Peyer's patch (tissue), 4 donors: ENCODE measurements at places on chromosomes 6 and 20.

DNA sequence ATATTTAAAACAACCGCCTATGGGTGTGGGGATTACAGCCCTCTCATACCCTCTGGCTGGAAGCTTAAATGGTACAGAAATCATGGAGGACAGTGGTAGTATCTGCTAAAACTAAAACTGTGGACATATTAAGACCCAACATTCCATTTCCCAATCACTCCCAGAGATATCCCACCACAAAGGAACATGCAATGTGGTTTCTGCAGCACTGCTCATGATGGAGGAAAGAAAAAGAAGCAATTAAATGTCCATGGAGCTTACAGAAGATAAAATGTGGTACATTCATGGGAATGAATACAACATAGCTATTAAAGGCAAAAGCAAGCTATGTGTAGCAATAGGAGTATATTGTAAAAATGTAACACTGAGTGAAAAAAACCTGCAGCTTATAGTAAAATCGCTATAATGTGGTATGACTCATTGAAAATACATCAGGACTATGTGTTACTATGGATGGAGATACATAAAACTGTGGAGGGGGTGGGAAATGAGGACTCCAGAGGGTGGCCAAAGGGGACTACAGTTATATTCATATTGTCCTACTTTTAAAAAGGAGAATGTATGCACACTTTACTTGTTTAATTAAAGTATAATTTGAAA is 22.9 kb upstream of the NNAT start:
- DNase-seq, result no peak
- no peaks in the 10 kb centered on the region for H3K27me3 ChIP-seq
- peaks cover 16% of the 10 kb centered on the region for H3K36me3 ChIP-seq
- no peak overlapping the region for H3K27ac ChIP-seq
- no peaks in the 10 kb centered on the region for H3K4me1 ChIP-seq

DNA sequence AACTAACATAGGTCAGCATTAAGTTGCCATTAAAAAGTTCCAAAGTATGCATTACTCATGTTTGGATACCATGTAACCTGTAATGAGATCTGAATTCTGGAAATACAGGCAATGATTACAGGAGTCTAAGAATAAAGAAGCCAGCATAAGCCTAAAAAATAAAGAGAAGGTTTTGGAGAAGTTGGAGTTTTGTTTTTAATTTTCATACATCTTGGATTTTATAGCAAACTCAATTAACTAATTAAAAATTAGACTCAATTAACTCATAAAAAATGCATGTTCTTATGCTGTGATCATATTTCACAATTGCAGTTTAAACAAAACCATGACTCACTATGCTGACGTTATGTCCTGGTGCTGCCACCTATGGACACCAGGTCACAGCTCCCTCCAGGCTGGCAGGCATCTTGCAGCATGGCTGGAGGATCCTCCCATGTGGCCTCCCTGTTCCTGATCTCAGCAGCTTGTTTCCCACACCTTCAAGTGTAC is 648.8 kb upstream of the AGPAT4 start:
- H3K27me3 ChIP-seq, result no peaks in the 10 kb centered on the region
- H3K4me3 ChIP-seq, result no peak overlapping the region
- H3K4me1 ChIP-seq, result no peaks in the 10 kb centered on the region
- H3K36me3 ChIP-seq, result no peaks in the 10 kb centered on the region
- DNase-seq, result no peak

GRCh38 chr6:2913621-2914317 is 10.7 kb upstream of the SERPINB9 start:
- no peak overlapping the region for H3K27ac ChIP-seq
- H3K36me3 ChIP-seq, result no peaks in the 10 kb centered on the region
- no peaks in the 10 kb centered on the region for H3K27me3 ChIP-seq

DNA sequence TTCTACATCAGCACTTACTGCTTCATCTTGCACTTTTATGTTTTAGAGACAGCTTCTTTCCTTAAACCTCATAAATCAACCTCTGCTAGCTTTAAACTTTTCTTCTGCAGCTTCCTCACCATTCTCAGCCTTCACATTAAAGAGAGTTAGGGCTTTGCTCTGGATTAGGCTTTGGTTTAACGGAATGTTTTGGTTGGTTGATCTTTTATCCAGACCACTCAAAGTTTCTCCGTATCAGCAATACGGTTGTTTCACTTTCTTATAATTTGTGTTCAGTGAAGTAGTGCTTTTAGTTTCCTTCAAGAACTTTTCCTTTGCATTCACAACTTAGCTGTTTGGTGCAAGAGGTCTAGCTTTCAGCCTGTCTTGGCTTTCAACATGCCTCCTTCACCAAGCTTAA is 40.4 kb downstream of the DNAAF9 start:
- no peak overlapping the region for H3K4me3 ChIP-seq
- no peaks in the 10 kb centered on the region for H3K27me3 ChIP-seq
- DNase-seq, result no peak
- H3K4me1 ChIP-seq, result no peaks in the 10 kb centered on the region
- no peak overlapping the region for H3K27ac ChIP-seq
- no peaks in the 10 kb centered on the region for H3K36me3 ChIP-seq

GRCh38 chr6:169886631-169887227 is 135.3 kb downstream of the ERMARD start:
- H3K4me1 ChIP-seq, result no peaks in the 10 kb centered on the region
- no peaks in the 10 kb centered on the region for H3K36me3 ChIP-seq
- DNase-seq, result no peak
- H3K27me3 ChIP-seq, result no peaks in the 10 kb centered on the region

DNA sequence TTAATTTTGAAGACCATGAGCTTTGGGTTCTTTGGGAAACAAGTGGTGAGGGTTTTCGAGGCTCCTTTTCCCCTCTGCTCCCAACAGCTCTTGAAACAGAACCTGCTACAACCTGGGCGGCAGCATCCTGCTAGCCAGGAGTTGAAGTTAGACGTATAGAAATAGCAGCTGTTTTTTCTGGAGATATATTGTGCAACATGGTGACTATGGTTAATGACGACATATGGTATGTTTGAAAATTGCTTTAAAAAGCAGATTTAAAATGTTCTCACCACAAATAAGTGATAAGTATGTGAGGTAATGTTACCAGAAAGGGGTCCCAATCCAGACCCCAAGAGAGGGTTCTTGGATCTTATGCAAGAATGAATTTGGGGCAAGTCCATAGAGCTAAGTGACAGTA is 138.9 kb downstream of the PDE7B start:
- no peaks in the 10 kb centered on the region for H3K36me3 ChIP-seq
- H3K27me3 ChIP-seq, result no peaks in the 10 kb centered on the region
- H3K27ac ChIP-seq, result no peak overlapping the region
- no peak overlapping the region for H3K4me3 ChIP-seq
- DNase-seq, result no peak

- no peaks in the 10 kb centered on the region for H3K4me1 ChIP-seq
- no peaks in the 10 kb centered on the region for H3K36me3 ChIP-seq
- no peaks in the 10 kb centered on the region for H3K27me3 ChIP-seq
- no peak for DNase-seq
- no peak overlapping the region for H3K27ac ChIP-seq
- H3K4me3 ChIP-seq, result no peak overlapping the region
Measured at GRCh38 chr6:149877659-149878058, 13.5 kb upstream of the LRP11 start.

DNA sequence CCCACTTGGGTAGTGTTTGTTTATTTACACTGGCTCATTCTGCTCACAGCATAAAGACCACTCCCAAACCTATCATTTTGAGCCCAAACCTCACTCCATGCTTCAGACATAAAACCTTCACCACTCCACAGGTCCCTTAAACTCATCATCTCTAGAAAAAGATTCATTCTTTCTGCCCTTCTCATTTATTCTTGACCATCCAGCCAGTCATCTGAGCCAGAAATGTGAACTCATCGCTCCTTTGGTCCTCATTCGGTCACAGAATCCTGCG is 12.4 kb downstream of the TPMT start:
- H3K4me1 ChIP-seq, result no peaks in the 10 kb centered on the region
- no peak for DNase-seq
- peaks cover 68% of the 10 kb centered on the region for H3K36me3 ChIP-seq
- H3K27me3 ChIP-seq, result no peaks in the 10 kb centered on the region
- H3K4me3 ChIP-seq, result no peak overlapping the region

- no peak for DNase-seq
- H3K4me3 ChIP-seq, result no peak overlapping the region
- no peaks in the 10 kb centered on the region for H3K36me3 ChIP-seq
- H3K27ac ChIP-seq, result no peak overlapping the region
- no peaks in the 10 kb centered on the region for H3K27me3 ChIP-seq
Measured at GRCh38 chr20:24164360-24164759, 175.8 kb upstream of the GGTLC1 start.

GRCh38 chr6:111691345-111692225 is 85.9 kb upstream of the TRAF3IP2 start:
- no peaks in the 10 kb centered on the region for H3K27me3 ChIP-seq
- H3K4me3 ChIP-seq, result no peak overlapping the region
- H3K27ac ChIP-seq, result no peak overlapping the region
- peaks cover 41% of the 10 kb centered on the region for H3K4me1 ChIP-seq
- DNase-seq, result no peak

DNA sequence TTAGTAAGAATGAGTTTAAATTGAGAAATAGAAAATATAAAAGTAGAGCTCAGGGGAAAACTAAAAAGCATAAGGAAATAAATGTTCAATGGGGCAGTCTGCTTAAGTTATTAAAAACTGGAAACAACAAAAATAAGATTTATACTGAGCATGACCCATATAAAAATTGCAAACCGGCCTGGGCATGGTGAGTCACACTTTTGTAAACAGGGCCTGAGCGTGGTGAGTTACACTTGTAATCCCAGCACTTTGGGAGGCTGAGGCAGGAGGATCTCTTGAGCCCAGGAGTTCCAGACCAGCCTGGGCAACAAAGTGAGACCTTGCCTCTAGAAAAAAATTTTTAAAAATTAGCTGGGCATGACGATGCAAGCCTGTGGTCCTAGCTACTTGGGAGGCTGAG is 74.6 kb downstream of the TMEM244 start:
- no peaks in the 10 kb centered on the region for H3K4me1 ChIP-seq
- no peak for DNase-seq
- H3K27me3 ChIP-seq, result no peaks in the 10 kb centered on the region
- no peak overlapping the region for H3K4me3 ChIP-seq
- H3K27ac ChIP-seq, result no peak overlapping the region

- H3K36me3 ChIP-seq, result no peaks in the 10 kb centered on the region
- H3K4me3 ChIP-seq, result no peak overlapping the region
- no peaks in the 10 kb centered on the region for H3K27me3 ChIP-seq
- H3K4me1 ChIP-seq, result no peaks in the 10 kb centered on the region
- no peak overlapping the region for H3K27ac ChIP-seq
Measured at GRCh38 chr6:127464881-127465459, 5.8 kb upstream of the KIAA0408 start.

DNA sequence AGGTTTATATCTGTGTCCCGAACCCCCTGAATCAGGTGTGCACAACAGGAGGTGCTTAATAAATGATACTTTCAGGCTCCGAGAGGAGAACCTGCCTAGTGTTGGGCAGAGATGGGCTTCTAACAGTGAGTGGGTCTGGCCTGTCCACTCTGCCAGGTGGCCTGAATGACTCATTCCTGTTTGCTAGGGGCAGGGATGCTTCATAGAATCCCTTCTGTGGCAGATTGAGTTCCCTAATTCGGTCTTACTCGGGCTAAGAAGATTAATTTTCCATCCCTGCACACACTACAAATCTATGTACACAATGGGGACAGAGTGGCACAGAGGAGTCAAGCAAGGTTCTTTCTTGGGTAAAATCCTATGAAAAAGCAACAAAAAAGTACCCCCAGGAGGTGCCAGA is 19.8 kb downstream of the SDC4 start:
- peaks cover 3% of the 10 kb centered on the region for H3K36me3 ChIP-seq
- DNase-seq, result no peak
- no peaks in the 10 kb centered on the region for H3K27me3 ChIP-seq
- H3K4me3 ChIP-seq, result no peak overlapping the region
- no peak overlapping the region for H3K27ac ChIP-seq
- peaks cover under 1% of the 10 kb centered on the region for H3K4me1 ChIP-seq

GRCh38 chr6:169362501-169363121 is 109.0 kb upstream of the THBS2 start:
- no peak for DNase-seq
- no peak overlapping the region for H3K27ac ChIP-seq
- no peak overlapping the region for H3K4me3 ChIP-seq
- H3K27me3 ChIP-seq, result no peaks in the 10 kb centered on the region

DNA sequence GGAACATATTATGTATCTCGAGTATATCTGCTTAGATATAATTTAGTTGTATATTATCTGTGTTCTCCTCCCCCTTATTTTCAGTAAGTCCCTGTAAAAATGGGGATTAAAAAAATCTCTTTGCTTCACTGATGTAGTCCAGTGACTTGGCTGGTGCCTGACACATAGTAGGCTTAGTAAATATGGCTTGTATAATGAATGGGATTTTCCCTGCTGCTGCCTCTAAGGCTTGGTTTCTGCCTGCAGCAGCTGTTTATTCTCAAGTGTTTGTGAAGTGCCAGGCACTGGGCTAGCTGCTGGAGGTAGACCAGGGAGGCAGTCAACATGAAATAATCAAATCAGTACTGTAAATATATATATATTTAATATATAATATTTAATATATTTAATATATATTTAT is 1.6 kb upstream of the ZFP64 start:
- H3K4me1 ChIP-seq, result peaks cover 9% of the 10 kb centered on the region
- H3K27ac ChIP-seq, result no peak overlapping the region
- no peak overlapping the region for H3K4me3 ChIP-seq
- H3K36me3 ChIP-seq, result no peaks in the 10 kb centered on the region
- no peak for DNase-seq

DNA sequence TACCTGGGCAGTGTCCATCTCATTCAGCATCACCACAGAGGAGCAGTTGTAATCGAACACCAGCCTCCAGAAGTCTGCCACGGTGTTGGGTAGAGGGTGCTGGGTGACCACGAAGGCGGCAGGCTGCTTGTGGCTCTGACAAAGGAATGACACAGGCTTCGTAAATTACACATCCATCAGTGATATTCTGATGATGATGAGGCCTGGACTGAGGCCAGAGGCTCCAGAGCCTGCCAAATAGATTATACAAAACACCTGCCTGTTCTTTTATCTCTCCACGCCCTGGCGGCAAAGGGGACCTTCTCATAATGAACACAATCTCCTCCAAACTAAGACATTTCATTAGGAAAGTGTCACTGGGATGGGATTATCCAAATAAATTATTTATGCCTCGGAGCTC is 480.2 kb upstream of the CHD6 start:
- no peaks in the 10 kb centered on the region for H3K36me3 ChIP-seq
- H3K27ac ChIP-seq, result no peak overlapping the region
- H3K4me3 ChIP-seq, result no peak overlapping the region
- no peaks in the 10 kb centered on the region for H3K27me3 ChIP-seq
- DNase-seq, result no peak

DNA sequence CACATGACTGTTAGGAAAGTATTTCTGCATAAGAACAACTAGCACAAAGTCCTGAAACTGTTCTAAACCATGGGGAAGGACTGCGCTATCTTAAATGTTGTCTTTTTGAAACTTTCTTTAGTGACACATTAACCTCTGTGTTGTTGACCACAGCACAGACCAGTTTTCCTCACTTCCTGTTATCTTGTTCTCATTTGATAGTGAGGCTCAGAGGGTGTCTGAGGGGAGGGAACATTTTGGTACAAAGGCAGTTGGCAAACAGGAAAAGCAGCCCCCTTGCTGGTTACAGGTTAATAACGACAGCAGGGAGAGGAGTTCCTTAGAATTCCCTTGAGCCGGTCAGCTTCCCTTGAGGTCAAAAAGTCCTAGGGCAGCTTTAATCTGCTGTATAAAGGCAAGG is 143.5 kb upstream of the BMP2 start:
- no peaks in the 10 kb centered on the region for H3K4me1 ChIP-seq
- H3K36me3 ChIP-seq, result no peaks in the 10 kb centered on the region
- DNase-seq, result no peak
- H3K4me3 ChIP-seq, result no peak overlapping the region
- no peaks in the 10 kb centered on the region for H3K27me3 ChIP-seq
- no peak overlapping the region for H3K27ac ChIP-seq
